ENCODE measurements at places on chromosomes 1 and 21.
A peak's percentile ranks its signal among the peaks of the same experiment; 100 is the strongest.

DNA sequence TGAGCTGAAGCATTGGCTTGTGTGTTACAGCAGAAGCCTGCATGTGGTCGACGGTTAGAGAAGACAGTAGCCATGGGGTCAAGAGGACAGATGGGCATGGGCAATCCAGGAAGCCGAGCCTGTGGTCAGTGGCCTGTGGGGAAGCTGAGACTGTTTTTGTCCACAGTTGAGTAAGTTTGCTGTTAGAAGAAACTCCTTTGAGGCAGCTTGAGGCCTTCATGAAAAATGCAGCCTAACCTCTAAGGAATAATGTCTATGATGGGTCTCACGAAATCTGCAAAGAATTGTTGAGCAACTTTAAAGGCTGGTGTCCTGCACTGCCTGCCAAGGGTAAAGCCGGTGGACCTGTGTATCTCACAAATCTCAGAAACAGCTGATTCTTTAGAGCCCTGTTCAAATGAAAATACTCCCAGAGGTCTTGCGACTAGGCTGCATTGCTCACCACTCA, 322.4 kb downstream of the SETD4 start:
- no peak for DNase-seq

DNA sequence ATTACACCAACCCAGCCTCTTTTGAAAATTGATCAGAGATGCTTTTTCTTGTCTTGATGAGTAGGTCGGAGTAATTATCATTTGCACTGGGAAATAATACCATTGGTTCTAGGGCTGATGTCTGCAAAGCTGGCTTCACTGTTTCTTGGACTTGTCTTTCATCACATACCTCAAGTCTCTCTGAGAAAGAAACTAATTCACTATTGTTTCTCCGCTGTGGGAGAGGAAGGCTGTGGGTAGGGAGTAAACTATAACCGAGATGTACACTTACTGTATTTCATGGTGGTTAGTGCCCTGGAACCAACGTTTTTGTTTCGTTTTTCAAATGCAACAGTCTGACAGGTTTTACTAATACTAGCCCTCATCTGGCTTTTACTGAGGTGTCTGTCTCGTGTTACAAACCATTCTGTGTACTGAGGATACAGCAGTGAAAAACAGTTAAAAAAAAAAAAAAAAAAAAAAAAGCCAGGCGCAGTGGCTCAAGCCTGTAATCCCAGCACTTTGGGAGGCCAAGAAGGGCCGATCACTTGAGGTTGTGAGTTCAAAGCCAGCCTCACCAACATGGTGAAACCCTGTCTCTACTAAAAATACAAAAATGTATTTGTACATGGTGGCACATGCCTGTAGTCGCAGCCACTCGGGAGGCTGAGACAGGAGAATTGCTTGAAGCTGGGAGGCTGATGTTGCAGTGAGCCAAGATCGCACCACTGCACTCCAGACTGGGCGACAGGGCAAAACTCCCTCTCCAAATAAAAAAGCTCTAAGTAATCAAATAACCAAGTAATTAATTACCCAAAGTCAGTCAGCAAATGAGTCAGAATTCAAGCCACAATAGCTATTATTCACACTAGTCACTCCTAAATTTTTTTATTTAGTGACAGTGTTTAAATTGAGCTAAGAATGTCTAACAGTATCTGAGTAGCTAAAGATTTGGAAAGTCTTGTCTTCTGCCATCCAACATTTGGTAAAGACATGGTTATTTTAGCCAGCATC, 23.3 kb downstream of the TOMM20 start:
- no peak for DNase-seq

GRCh38 chr1:155207806-155208540, at the start of gene THBS3:
THBS3 (minus strand) TSS chr1:155207897; CDS start chr1:155207876, 21 bp downstream.
- DNase-seq: no peak

GRCh38 chr1:232110281-232111090, 483.9 kb downstream of the DISC1 start:
- no peak for DNase-seq

DNA sequence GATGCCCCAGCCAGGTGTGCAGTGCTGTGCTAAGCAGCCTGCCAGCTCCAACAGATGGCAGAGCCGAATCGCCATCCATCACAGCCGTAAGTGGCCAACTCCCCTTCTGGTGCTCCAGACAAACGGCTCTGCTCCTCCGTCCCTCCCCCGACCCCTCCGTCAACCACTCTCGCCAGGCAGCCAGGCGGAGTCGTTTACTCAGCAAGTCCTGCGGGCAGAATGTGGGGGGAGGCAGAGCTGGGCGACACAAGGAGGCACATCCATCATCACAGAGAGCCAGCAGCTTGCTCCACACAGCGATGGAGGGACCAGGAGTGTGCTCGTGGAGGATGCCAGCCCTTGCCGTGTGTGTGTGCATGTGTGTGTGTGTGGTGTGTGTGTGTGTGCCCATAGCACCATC, 206.6 kb upstream of the GRIK3 start:
- no peak for DNase-seq

- no peak for DNase-seq
Measured at GRCh38 chr1:214548988-214549387, 2.4 kb downstream of the PTPN14 start.

DNA sequence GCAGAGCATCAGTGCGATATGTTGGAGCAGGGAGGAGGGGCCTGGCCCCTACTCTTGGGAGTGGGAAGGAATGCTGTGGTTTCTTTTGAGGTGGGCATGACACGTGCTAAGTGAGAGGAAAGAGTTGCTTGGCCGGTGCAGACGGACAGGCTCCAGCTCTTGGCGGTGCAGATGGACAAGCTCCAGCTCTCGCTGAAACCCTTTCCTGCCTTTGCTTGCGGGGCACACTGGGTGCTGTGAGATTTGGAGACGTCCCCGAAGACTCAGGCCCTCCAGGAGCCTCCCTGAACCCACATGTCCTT, 15.9 kb downstream of the PDXK start:
- DNase-seq: no peak

DNA sequence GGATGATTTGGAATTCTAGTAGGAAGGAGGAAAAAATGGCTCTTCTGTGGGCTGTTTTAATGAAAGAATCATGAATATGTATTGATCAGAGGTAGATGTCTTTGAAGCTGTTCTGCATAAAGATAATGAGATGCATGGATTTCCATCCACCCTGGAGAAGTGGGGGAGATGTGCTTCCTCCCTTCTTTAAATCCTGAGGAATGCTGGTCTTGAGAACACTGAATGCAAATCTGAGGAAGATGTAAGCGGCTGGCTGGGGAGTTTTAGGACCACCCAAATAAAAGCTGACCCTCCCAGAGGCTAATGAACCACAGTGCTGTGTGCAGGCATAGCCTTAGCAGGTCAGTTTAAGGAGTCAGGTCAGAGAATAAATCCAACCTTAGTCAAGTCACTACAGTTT, 37.3 kb downstream of the ZMYND12 start:
- no peak for DNase-seq

DNA sequence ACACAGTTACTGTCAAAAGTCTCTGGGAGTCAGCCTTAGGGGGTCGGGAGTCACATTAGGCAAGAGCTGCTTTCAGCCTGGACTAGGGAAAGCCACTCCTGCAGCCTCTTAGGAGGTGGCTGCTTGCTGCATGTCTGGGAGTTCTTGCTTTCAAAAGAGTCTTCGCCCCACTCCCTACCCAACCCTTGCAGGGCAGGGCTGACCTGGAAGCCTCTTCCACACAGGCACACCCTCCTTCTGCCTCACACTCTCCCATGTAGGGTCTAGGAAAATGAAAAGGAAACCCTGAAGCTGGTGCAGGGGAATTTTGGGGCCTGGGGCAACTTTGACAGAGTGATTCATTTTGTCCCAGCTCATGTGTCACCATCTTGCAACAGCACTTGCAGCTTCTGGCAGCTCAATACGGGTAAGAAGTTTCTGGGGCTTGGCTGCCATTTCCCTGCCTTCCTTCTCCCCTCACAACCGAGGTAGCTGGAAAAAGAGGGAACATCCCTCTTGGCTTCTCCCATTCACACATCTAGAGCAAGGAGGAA, 37.3 kb downstream of the KCND3 start:
- no peak for DNase-seq

DNA sequence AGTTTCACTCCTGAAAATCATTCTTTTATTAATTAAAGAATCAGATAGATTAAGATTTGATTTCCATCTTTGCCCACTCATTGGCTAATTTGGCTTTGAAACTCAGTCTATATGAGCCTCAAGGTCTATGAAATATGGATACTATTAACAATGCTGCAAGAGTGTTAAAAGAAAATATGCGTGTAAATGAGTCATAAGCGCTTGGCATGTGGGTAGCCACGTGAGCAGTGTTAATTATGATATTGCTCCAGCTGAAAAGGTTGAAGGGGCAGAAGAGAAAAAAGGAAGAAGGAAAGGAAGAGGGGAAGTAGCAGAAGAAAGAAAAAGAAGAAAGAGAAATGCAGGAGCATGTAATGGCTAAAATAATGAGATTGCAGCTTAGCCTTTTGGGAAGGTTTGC, 151.4 kb downstream of the CHRM3 start:
- no peak for DNase-seq

GRCh38 chr1:23423415-23424292, 894 bp downstream of the TCEA3 start:
- DNase-seq: no peak

DNA sequence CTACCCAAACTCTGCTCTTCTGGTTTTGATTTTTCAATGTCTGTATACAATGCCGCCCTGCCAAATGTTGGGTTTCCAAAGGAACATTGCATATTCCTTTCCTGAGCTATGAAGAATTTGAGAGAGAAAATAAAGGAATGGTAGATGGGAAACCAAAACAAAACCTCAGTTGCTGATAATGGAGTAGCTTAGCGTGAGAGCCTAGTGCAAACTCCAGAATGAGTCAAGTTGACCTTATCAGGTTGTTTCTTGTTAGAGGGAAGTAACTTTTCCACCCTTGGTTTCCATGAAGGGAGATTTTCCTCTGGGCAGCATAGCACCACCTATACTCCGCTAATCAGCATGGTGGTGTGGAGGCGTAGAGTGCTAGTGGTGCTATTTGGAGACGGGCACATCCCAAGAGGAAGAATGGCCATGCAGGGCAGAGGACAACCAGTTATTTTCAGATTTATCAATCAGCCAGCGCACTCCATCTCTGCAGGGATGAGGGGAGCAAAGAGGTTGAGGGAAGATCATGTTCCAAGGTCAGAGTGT, 51.6 kb downstream of the BACH1 start:
- DNase-seq: no peak

DNA sequence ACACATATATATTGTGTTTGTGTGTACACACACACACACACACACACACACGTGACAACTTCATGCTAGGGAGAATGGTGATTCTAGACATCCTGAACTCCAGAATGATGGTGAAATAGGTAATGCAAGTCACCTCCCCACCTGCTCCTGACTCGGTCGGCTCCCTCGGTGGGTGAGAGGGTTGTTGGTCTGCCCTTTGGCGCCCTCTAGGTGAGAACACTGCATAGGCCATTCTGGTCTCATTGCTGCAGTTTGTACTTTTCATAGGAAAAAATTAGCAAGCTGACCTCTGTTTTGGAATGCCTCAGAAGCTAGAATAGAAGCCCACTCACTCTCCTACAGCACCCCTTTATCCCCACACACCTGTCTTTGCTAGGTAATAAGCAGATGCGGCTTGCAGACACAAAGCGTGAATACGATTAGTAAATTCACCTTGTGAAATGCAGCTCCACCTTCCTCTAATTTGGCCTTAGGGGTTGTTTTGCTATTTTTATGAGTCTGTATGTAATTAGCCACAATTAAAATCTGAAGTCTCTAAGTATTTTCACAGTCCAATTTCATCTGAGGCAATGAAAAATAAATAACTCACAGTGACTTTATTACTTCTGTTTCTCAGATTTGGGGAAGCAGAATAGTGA, 130.0 kb upstream of the KCNJ15 start:
- peak; percentile 12 for DNase-seq

- DNase-seq: no peak
Measured at GRCh38 chr1:29986986-29987385, 736.4 kb downstream of the MATN1 start.

- DNase-seq: no peak
Measured at GRCh38 chr1:186617926-186618325, 62.3 kb downstream of the PTGS2 start.

GRCh38 chr1:20237646-20238045, 51.3 kb upstream of the PLA2G2C start:
- no peak for DNase-seq

GRCh38 chr1:40855513-40855912, 6.7 kb downstream of the CITED4 start:
- no peak for DNase-seq

- no peak for DNase-seq
Measured at GRCh38 chr1:220669005-220669404, 21.2 kb upstream of the C1orf115 start.

Data from hematopoietic multipotent progenitor cell treated with erythropoietin and hydrocortisone succinate and interleukin-3 and kit ligand, for 15 days (in vitro differentiated cells).